ENCODE measurements at places on chromosomes 6 and 20. TPM values are rescaled to one million over a fixed set of nuclear protein-coding genes. Genes with fewer than 3 reads are reported as not detected.

GRCh38 chr6:16729183-16729691 lies 32.0 kb downstream of the ATXN1 start:
- no peak for DNase-seq

The MTHFD1L gene
- total RNA-seq: 44.5 TPM

- DNase-seq: no peak
These were observed 58.1 kb upstream of the REV3L start for GRCh38 chr6:111541026-111541681.

The PAK5 gene
- not detected for total RNA-seq

The SLC35D3 gene
- not detected for total RNA-seq

The HDGFL1 gene
- not detected for total RNA-seq
